ENCODE measurements at places on chromosomes 1 and 21. TPM values are rescaled to one million over a fixed set of nuclear protein-coding genes. Genes with fewer than 3 reads are reported as not detected.

AMY1C gene
- total RNA-seq: not detected

DNA sequence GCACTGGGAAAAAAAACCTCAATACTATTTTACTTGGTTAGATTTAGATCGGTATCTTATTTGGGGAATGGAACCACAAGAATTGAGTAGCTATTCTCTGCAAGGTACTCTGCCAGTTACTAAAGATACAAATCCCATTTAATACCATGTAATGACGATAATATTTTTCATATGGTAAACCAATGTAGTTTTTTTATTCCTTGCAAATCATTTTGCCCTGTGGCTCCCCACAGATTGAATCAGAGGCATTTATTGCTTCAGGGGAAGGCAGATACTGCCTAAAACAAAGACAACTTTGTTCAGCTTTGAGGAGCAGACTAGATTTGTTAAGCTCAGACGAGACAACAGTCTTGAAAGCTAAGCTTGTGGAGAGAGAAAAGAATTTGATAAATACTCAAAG lies 226.7 kb upstream of the RUNX1 start:
- no peak overlapping the region for H3K27ac ChIP-seq
- no peak for DNase-seq
- no peak overlapping the region for H3K4me3 ChIP-seq
- H3K27me3 ChIP-seq: no peaks in the 10 kb centered on the region
- no peaks in the 10 kb centered on the region for H3K36me3 ChIP-seq

PLCH2 gene
- 18.4 TPM for total RNA-seq

DNA sequence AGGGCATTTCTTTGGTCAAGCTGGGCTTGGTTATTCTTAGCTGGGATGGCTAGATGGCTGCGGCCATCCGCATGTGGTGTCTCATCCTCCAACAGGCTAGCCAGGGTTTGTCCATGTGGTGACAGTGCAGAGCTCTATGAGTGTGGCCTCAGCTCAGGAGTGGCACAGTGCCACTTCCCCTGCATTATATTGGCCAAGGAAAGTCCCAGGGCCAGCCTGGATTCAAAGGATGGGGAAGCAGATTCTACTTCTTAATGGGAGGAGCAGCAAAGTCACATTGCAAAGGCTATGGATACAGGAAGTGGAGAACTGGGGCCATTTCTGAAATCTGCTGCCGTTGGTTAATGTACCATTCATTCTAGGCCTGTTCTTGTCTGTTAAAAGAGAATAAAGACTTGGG lies 34.4 kb downstream of the STUM start:
- no peak overlapping the region for H3K4me3 ChIP-seq
- H3K27me3 ChIP-seq: no peaks in the 10 kb centered on the region
- H3K36me3 ChIP-seq: no peaks in the 10 kb centered on the region
- H3K4me1 ChIP-seq: no peaks in the 10 kb centered on the region
- no peak overlapping the region for H3K27ac ChIP-seq

MYBPH gene
- total RNA-seq: not detected

CD1D gene
- 1.7 TPM for total RNA-seq

VHLL gene
- total RNA-seq: not detected

BMP8B gene
- total RNA-seq: 0.16 TPM

- no peaks in the 10 kb centered on the region for H3K27me3 ChIP-seq
- no peak overlapping the region for H3K27ac ChIP-seq
- peaks cover 32% of the 10 kb centered on the region for H3K4me1 ChIP-seq
- H3K4me3 ChIP-seq: no peak overlapping the region
- DNase-seq: no peak
These were observed 1.4 kb upstream of the ADGRB2 start for GRCh38 chr1:31765516-31765915.

DNA sequence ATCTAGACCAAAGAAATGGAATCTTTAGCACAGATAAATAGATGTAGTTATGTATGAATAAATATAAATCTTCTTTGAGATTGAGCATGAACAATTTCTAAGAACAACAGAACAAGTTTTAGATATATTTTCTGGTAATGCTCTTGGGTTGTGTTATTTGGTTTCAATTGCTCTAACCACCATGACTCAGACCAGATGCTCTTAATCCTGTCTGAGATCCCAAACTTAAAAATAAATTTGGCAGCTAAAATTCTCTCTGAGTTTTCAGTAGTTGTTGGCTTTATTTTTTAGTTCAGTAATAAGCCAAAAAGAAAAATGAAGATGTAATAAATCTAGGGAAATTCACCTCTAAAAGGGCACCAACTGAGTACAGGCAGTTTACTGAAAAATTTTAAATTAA lies 1693.4 kb downstream of the NCAM2 start:
- H3K27ac ChIP-seq: no peak overlapping the region
- no peak for DNase-seq
- H3K4me1 ChIP-seq: no peaks in the 10 kb centered on the region
- no peaks in the 10 kb centered on the region for H3K27me3 ChIP-seq
- no peak overlapping the region for H3K4me3 ChIP-seq
